ENCODE measurements at places on chromosomes 6 and 20.

DNA sequence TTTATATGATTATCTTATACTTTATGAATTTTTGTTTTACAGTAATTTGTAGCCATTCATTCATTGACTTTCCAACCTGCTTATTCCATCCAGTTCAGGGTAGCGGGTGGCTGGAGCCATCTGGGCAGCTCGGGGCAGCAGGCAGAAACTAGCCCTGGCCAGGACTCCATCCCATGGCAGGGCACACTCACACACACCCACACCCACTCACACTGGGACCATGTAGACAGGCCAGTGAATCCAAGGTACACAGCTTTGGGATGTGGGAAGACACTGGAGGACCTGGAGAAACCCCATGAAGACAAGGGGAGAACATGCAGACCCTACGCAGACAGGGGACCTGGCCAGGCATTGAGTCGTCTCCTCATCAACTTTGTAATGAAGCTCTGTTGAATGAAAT lies 84.8 kb downstream of the ADGRG6 start:
- DNase-seq: no peak

- no peak for DNase-seq
Measured at GRCh38 chr20:37523012-37523391, 2.0 kb downstream of the NNAT start.

- no peak for DNase-seq
Measured at GRCh38 chr6:130000526-130001421, 17.6 kb upstream of the L3MBTL3 start.

GRCh38 chr20:47620808-47621805 lies 119.4 kb downstream of the NCOA3 start:
- peak; percentile 35 for DNase-seq

- DNase-seq: no peak
Measured at GRCh38 chr6:71468841-71469700, 180.5 kb downstream of the OGFRL1 start.

DNA sequence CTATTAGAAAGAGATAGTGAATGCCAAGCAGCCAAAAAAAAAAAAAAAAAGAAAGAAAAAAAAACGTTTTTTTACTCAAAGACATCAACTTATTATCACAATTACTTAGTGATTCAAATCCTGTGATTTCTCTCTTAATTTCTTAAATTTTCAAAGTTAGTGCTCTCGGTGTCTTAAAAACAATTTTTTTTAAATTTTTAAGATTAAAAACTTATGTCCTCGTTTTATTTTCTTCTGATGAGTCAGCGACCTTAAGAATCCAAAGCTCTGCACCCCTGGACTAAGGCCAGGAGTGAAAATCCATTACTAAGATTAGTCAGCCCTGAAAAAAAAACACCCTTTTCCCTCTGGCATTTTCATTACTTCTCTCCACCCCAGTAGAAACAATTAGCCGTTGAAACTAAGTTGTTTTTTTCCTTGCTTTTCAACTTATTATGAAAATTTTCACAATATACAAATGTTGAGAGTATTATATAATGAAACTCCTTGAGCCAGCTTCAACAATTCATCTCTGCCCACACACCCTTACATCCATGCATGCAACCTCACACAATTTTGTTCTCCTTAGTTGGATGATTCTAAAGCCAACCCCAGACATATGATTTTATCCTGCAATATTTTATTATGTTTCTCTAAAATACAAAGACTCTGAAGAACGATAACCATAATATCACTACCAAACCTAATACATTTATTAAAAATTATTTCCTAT lies 85.6 kb upstream of the CARMIL1 start:
- no peak for DNase-seq

DNA sequence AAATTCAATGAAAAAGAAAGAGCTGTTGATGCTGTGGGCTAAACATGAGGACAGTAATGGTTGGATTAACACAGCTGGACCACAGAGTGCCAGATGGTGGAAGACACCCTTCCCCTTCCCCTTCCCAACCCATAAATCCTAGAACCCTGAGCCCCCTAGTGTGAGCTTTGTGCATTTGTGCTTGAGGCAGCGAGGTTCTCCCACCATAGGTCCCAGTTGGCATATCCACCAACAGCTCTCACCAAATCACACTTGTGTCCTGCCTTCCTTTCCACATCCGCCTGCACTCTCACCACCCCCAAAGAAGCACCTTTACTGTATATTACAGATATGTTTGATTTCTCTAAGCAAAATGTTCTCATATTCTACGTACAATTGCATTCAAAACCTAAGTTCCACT lies 32.8 kb upstream of the HBS1L start:
- DNase-seq: no peak

GRCh38 chr6:33075568-33076405 lies at the start of gene HLA-DPB1:
HLA-DPB1 (plus strand) TSS chr6:33075990; CDS start chr6:33076042, 52 bp downstream.
- peak; percentile 87 for DNase-seq

DNA sequence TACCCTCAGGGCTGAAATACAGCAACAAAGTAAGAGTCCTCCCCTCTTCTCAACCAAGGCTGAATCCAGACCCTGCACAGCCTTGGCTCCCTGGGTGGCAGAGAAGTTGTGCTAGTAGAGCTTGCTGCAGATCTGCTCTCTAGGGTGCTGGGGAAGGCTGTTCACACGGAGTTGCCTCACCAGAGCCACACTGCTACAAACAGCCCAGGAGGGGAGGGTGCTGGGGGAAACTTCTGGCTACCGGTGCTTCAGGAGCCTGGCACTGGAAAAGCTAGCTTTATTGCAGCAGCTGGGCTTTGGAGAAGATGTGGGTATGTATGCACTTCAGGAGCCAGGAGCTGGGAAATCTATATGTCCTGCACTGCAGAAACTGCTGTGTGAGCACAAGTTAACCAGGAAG lies 37.6 kb upstream of the SUPT3H start:
- no peak for DNase-seq

DNA sequence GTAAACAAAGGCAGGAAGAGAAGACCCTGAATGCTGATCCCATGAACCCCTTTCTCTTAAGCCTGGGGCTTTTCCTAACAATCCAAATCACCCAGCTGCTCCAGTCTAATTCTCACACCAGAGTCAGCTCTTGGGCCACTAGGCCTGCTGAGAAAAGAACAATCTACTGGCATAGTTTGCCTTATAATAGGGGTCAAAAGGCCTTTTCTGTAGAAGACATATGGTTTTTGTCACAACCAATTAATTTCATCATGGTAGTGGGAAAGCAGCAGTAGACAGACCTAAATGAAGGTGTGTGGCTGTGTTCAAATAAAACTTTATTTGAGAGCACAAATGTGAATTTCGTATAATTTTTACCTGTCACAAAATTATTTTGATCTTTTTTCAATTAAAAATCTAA lies 994.7 kb upstream of the EPHA7 start:
- DNase-seq: no peak

GRCh38 chr6:16504609-16505008 lies 256.7 kb downstream of the ATXN1 start:
- no peak for DNase-seq

GRCh38 chr6:139174961-139175360 lies 40.1 kb downstream of the HECA start:
- DNase-seq: no peak

Data from naive B cell (primary cell).